GM20000 (cell line): ENCODE measurements at places on chromosomes 2 and 18.
A peak's percentile ranks its signal among the peaks of the same experiment; 100 is the strongest.

GRCh38 chr2:31812051-31812798 is 198.6 kb downstream of the MEMO1 start:
- peak; percentile 77 for DNase-seq

- DNase-seq: no peak
Observed at GRCh38 chr18:9091066-9091476, 11.4 kb upstream of the NDUFV2 start.

- no peak for DNase-seq
Observed at GRCh38 chr2:222751238-222751637, 79.8 kb downstream of the MOGAT1 start.

DNA sequence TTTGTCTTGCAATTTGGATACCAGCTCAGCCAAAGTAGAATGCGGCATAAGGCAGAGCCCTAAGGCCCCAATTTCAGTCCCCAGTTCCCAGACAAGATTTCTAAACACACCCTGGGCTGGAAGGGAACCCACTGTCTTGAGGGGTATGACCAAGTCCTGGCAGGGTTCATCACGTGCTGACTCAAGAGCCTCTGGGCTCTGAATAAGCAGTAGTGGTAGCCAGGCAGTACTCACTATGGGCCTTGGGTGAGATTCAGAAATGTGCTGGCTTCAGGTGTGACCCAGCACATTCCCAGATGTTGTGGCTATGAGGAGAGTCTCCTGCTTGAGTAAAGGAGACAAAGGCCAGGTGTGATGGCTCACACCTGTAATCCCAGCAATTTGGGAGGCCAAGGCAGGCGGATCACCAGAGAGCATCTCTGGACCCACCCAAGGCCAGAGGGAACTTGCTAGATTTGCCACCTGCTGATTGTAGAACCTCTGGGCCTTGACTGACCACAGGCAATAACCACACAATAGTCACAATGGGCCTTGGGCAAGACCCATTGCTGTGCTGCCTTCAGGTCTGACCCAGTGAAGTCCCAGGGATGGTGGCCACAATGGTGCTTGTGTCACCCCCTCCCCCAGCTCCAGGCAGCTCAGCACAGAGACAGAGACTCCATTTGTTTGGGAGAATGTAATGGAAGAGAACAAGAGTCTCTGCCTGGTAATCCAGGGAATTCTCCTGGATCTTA is 74.9 kb downstream of the ATL2 start:
- DNase-seq: no peak

DNA sequence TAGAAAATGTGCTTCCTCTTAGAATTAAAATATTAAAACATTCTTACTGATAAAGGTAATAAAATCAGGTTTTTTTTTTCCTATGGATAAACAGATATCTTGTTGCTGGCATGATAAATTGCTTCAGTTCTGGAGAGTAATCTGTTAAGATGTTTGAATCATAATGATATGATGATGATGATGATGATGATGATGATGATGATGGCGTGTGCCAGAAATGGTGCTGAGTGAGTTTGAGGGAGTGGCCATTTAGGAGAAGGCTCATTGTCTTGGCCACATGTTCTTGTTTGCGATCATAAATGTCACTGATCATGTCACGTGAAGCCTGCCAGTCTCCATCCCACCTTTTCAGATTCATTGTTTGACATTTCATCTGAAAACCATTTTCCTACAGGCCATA is 35.0 kb downstream of the ADAM23 start:
- DNase-seq: no peak

DNA sequence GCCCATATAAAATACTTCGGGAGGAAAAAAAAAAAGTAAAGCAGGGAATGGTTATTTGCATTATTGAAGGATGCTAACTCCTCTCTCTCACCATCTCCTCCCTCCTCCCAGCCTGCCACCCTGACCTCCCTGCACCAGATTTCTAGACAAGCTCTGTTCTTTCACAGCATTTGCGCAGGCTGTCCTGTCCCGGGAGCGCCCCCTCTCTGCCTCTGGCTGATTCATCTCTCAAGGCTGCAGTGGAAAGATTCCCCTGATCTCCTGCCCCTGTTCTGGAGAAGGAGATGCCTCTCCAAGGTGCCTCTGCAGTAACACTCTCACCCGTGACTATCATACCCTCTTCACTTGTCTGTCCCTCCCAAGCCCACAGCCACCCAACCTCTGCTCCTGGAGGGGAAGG is 38.5 kb downstream of the COL4A4 start:
- no peak for DNase-seq
